ENCODE measurements at places on chromosomes 11 and 22.

DNA sequence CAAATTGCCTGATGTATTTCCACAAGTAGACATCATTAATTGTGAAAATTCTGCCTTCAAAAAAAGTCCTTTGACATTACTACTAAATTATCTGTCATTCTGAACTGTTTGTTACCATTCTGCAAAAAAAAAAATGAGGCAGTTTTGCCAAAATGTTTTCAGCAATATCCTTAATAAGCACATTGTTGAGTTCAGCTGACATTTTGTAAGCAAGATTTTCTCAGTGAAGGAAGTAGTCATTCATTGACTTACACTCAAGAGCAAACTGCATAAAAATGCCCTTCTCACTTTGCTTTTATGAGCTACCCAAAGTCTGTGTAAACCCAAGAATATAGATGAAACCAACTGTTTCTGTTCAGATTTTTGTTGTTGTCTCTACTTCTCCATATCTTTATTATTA lies 125.9 kb downstream of the UVRAG start:
- DNase-seq = no peak

- DNase-seq = no peak
These were observed 12.4 kb downstream of the ADM start for GRCh38 chr11:10317151-10317755.

DNA sequence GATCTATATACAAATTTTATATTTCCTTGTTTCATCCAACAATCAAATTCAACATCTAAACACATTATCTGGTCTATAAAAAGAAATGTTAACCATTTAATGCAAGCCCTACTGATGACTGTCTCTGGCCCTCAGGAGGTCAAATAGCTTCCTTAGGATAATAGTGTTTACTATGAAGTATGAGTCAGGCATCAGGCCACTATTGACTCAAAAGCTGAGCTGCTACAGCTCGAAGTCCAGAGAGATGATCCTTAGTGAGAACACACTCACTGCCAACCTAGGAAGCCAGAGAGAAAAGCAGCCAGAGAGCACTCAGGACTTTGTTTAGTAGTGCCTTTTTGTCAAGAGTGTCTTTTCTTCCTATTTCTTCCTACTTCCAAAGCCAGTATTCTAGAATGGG lies 171.8 kb downstream of the SOX6 start:
- no peak for DNase-seq

DNA sequence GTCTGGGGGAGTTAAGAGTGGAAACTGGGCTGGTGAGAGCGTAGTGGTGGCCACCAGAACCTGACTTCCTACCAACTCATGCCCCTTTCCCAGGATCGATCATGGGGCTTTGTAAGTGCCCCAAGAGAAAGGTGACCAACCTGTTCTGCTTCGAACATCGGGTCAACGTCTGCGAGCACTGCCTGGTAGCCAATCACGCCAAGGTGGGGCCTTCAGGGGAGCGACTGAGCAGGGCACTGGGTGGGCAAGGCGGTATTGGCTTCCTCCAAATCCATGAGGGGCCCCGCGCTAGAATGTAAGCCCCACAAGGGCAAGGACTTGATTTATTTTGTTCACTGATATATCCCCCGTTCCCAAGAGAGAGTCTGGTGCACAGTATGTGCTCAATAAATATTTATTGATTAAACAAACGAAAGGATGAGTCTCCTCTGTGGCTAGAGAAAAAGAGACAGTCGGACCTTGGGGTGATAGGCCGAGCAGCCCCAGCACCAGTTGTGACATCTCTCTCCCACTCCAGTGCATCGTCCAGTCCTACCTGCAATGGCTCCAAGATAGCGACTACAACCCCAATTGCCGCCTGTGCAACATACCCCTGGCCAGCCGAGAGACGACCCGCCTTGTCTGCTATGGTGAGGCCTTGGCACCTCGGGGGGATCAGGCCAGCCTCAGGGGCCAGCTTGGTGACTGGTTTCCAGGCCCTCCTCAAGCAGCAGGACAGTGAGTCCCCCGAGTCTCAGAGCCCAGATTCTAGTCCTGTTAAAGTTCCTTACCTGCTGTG lies 765 bp downstream of the ZFPL1 start:
- DNase-seq = no peak

Data from GF-D8 (cell line).